ENCODE measurements at places on chromosomes 3 and 15.

DNA sequence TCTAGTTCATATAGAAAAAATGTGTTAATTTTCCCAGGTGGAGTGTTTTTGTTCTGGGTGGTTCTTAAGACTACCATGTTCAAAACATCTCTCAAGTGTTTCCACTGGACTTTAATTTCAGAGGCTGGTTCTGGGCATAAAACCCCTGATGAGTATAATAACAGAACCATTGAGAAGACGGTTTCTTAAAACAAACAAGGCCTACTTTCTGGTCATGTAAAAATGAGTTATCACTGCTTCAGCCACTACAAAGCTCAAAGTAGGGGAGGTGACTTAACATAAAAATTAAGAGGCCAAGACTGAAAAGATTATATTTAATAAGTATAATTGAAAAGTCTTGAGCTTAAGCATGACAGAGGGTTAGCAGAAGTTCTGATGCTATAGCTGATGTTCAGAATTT, 33.8 kb downstream of the RYR3 start:
- DNase-seq = no peak

GRCh38 chr3:156150434-156151066, 30.2 kb downstream of the KCNAB1 start:
- peak; percentile 41 for DNase-seq

DNA sequence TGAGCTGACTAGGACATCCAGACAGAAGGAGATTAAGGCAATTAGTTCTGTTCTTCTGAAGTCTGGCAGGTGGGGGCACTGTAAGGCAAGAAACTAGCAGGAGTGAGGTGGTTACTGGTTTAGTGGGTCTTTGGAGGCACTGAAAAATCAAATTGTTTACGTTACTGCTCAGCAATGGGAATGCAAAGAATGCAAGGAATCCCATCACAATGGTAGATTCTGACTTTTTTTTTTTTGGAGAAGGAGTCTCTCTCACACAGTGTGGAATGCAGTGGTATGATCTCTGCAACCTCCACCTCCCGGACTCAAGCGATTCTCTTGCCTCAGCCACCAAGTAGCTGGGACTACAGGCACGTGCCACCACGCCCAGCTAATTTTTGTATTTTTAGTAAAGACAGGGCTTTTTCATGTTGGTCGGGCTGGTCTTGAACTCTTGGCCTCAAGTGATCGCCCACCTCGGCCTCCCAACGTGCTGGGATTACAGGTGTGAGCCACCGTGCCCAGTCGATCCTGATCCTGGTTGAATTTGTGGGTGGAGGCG, 16.4 kb downstream of the FAM107A start:
- peak; percentile 91 for DNase-seq

DNA sequence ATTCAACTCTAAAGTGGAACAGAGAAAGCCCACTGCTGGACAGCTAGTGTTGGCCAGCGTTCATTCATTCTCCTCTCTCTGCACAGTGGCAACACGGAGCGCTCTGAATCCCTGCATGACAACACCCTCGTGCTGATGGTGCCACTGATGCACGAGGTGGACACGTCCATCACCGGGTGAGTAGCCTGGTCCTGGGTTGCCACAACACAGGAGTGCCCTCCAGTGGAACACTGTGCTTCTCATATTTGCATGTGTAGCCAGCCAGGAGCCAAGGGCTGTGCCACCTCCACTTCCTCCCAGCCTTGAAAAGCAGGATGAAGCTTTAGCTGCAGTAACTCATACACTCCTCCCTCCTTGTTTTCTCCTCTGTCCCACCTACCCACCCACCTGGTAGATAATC, 120.0 kb upstream of the CTDSPL start:
- no peak for DNase-seq

GRCh38 chr15:43209059-43209824, 11.6 kb downstream of the EPB42 start:
- no peak for DNase-seq

GRCh38 chr3:72261566-72262564, 476.9 kb upstream of the PROK2 start:
- no peak for DNase-seq

- DNase-seq = no peak
Observed at GRCh38 chr15:54605043-54605442, 591.7 kb downstream of the RSL24D1 start.

- no peak for DNase-seq
Observed at GRCh38 chr3:42012935-42013690, 51.2 kb upstream of the ULK4 start.

DNA sequence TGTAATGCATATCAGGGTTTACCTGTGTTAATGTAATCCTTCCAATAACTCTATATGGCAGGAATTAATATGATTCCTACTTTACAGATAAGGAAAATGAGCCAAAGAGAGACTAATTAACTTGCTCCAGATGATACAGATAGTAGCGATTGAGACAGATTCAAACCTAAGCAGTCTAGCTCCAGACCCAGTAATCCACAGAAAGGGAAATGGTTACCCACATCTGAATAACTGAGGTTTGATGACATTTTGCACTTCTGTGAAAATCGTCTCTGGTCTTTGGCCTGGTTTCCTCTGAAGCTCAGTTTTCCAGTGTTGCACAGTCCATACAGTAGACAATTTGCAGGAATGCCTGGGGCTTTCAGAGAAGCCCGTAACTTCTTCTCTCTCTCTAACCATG, 177.1 kb upstream of the UMPS start:
- no peak for DNase-seq

GRCh38 chr3:127799476-127800222, 22.7 kb downstream of the MGLL start:
- no peak for DNase-seq

DNA sequence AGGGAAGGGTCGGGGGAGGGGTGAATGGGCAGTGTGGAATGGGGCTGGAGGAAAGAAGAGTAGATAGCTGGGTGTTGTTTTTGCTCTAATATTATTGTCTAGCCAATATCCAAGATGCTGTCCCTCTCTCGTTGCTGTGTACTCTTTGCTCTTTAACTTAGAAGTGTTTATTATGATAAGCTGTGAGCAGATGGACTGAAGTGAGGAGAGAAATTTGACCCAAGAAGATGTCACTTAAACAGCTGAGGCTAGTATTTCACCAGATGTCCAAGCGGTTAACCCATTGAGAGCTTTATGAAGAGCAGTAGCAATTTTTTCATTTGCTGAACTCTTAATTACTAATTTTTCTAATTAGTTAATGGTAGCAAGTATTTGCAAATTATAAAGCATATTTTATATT, 212.2 kb upstream of the TP63 start:
- DNase-seq = no peak

All from glomerular endothelial cell (primary cell).